ENCODE measurements at places on chromosomes 11 and 22.

- no peak for DNase-seq
Observed at GRCh38 chr11:71078482-71078881, 173.9 kb downstream of the SHANK2 start.

DNA sequence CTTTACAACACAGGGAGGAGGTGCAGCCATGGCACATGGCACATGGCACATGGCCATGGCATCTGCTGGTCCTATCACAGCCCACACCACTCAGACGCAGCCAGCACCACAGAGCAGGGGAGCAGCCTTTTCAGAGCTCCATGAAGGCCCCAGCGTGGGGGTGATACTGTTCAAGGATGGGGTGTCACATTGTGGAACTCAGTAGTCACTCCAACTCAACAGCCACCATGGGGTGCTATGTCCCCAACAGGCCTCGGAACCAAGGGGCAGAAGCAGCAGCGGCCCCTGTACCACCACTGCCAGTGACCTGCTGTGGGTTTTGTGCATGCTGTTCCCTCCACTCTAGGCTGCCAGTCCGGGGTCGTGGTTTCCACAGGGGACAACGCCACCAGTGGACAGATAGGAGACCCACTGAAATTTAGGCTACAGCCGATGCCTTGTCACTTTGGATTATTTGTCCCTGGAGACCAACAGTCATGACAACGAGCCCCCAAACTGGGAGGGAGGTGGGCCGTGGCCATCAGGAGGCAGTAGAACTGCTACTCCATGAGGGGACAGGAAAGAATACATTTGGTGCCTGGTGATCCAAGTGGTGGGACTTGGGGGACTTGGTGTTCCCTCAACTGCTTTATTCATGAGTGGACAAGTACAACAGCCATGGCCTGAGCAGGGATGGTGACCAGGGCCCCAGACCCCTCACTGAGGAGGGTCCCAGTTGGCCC lies 30.4 kb upstream of the CD81 start:
- DNase-seq = no peak

GRCh38 chr11:29300420-29300819 lies 716.4 kb downstream of the KCNA4 start:
- DNase-seq = no peak

DNA sequence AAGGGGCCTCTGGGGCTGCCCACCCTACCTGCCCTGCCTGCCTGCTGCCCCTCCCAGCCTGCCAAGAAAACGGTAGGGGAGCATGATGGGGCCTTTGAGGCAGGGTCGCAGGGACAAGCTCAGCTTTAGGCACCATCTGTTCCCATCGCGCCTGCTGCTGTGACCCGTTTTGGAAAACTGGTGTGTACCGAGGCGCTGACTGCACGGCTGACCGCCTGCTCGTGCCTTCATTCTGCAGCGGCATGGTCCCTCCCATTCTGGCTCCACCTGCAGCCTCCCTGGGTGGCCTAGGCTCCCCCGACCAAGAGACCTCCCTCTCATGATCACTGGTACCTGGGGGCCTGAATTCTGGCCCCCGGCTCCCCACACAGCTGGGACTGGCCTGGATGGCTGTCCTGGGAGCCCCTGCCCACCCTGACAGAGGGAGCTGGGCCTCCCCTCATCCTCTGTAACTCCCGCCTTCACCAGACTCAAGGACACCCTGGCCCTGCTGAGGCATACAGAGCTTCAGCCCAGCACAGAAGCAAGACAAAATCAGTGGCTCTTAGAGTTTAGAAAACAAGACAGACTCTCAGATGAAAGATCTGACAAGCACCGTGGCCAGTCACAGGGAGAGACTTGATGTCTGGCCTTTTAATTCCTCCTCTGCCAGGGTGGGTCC lies 6.5 kb upstream of the MYRF start:
- DNase-seq = peak; percentile 67

DNA sequence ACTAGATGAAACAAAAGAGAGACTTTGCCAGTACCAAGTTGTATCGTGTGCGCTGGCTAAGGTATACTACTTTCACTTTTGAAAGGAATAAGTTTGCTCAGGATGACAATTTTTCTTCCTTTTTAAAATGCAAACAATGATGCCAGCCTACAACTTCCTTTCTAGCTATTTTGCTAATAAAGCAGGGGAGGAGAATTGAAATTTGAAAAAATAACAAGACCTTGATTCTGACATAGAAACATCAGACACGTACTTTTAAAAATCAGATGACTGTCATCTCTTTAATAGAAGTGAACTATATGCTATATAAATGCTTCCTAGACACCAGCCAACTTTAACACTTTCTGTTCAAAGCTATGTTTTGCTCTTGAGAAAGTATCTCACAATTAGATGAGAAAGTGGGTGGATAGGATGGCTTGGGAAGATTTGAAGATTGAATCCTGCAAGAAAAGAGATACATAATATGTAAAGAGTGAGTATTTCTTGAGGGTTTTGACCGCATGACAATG lies 41.7 kb upstream of the BLID start:
- no peak for DNase-seq

- DNase-seq = no peak
Observed at GRCh38 chr11:119786431-119787073, 57.6 kb upstream of the NECTIN1 start.

DNA sequence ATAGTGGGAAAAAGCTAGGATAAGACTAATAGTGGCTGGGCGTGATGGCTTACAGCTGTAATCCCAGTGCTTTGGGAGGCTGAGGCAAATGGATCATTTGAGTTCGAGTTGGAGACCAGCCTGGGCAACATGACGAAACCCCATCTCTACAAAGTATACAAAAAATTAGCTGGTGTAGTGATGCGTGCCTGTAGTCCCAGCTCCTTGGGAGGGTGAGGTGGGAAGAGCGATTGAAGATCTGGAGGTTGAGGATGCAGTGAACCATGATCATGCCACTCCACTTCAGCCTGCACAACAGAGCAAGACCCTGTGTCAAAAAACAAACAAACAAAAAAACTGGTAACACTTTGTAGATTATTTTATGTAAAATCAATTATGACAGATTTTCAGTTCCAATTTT lies 8.8 kb downstream of the ARHGAP42 start:
- DNase-seq = no peak

DNA sequence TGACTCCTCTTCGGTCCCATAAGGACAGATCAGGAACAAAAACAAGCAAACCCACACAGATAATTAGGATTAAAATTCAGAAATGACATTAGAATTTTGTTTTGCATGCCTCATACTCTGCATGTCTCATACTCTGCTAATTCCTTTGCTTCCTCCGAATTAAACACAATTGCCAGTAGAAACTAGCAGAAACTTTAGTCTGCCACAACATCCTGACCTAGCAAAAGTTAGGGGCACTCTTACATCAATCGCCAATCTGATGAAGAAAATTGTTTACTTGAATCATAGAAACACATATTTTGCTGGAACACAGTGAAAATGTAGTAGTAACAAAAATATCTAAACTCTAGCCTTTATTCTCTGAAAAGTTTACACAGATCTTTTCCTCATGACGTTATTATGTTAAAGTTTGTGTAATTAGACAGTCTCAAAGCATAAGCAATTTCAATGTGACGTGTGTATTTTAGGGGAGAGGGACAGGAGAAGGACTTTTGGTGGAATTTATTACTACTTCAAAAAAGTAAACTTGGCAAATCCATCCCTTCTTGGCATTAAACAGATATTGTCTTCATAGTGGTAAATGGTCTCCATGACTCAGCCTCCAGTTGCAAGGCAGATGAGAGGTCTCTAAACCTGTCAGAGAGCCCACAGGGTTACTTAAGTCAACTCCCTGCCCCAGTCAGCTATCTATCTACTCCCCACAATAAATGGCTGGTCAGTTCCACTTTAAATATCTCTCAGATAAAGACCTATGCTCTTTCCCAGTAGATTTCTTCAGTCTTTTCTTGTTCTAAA lies 249.8 kb upstream of the UBASH3B start:
- DNase-seq = no peak

GRCh38 chr11:122220321-122220720 lies 104.3 kb upstream of the BLID start:
- DNase-seq = no peak

DNA sequence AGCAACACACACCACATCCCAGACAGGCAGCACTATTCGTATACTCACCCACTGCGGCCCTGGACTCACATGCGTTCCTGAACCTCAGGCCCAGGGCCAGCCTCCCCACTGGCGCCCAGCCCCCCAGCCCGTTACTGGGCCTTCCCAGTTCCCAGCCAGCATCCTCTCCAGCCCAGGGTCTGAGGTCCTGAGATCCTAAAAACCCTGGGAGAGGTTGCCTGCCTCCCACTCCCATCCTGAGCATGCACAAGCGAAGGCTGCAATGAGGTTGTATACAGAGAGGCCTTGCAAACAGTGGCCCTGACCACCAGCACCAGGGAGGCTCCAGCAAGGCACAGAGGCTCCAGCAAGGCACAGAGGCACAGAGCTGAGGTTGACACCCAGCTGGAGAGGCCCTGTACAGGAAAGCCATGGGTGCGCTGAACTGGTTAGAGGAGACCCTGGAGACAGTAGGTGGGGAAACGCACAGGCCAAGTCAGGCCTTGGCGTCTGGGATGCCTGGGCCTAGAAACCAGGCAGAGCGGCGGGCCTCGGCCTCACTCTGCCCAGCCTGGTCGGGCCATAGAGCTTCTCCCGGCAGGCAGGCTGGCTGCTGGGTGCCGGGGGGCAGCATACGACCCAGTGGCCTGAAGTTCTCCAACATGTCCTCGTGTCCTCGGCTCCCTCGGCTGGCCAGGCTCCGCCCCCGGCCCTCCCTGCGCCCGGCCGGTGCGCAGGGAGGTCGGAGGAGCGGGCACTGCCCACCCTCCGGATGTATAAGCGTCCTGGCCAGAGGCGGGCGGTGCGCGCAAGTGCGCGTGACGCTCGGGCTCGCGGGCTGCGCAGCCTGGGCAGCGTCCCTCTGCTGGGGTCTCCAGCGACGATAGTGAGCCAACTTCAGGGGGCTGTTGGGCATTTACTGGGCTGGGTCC lies 2.3 kb upstream of the TBX1 start:
- DNase-seq = no peak

GRCh38 chr11:73048446-73048845 lies 93.7 kb downstream of the FCHSD2 start:
- DNase-seq = no peak

DNA sequence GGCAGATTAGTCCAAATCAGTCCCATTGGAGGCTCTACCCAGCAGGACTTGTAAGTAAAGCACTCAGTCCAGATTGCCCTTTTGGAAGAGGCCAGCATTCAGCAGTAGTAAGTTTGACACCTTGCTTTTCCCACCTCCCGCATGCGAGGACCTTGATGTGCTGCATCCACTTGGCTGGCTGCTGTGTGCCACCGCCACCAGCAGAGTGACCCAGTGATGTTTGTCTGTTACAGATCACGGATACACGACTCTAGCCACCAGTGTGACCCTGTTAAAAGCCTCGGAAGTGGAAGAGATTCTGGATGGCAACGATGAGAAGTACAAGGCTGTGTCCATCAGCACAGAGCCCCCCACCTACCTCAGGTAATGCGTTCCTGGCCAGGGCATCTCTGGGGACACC lies 6.6 kb downstream of the SMARCB1 start:
- DNase-seq = no peak

DNA sequence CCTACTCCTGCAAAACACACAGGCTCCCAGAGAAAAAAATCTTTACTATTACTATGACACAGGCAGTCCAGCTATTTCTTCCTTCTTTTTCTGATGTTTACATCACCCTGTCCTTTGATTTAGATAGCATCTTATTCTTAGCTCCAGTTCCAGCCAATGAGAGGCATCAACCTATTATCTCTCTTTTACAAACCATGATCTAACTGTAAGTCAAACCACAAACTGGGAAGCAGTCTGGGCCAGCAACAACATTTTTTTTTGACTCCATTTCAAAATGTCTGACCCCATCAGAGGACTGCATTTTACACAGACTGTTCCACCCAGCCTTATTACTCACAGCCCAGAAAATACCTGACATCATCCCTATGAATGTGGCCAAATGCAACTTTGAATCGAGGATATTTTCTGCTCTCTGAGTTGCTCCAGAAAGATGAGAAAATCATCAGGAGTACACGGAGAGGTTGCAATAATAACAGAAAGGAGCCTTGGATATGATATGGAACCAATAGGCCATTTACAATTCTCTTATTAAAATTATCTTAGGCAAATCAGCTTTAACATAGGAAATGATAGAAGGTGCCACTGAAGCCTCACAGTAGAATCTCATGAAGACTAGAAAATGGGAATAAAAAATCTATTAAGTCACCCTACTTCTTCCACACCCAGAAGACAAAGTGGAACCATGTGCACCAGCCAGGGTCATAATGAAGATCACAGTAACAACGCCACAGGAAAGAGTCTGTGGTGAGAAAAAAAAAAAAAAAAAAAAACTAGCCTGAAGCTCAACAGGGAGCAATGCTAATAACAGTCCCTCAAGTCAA lies 21.2 kb downstream of the TBRG1 start:
- DNase-seq = no peak

Data from NCI-H524 (cell line).